T-helper 17 cell (primary cell): ENCODE measurements at places on chromosomes 7 and 10. TPM values are rescaled to one million over a fixed set of nuclear protein-coding genes. Genes with fewer than 3 reads are reported as not detected.

DNA sequence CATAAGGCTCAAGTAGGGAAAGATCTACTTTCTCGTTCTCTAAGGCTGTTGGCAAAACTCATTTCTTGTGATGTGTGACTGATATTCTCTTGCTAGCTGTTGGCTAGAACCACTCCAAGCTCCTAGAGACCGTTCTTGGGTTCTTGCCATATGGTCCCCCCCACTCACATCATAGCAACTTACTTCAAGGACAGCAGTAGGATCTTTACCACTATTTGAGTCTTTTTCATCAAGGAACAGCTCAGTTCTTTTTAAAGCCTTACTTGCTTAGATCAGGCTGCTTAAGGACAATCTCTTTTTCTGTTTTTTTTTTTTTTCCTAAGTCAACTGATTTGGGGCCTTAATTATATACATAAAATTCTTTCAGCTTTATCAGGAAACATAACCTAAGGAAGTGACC is 251.1 kb downstream of the GPR37 start:
- no peak overlapping the region for H3K27ac ChIP-seq
- H3K4me3 ChIP-seq, result no peak overlapping the region
- H3K36me3 ChIP-seq, result no peaks in the 10 kb centered on the region
- DNase-seq, result no peak

- peak within 1 kb of the TSS; percentile 48 for H3K27ac ChIP-seq
- peaks cover 4% of the 10 kb centered on the region for H3K4me1 ChIP-seq
- peaks cover 52% of the 10 kb centered on the region for H3K27me3 ChIP-seq
These were observed at the start of gene SPAG6 for GRCh38 chr10:22345301-22346095. Gene SPAG6 (plus strand): TSS chr10:22345496. CDS start chr10:22345612, 116 bp downstream.

DNA sequence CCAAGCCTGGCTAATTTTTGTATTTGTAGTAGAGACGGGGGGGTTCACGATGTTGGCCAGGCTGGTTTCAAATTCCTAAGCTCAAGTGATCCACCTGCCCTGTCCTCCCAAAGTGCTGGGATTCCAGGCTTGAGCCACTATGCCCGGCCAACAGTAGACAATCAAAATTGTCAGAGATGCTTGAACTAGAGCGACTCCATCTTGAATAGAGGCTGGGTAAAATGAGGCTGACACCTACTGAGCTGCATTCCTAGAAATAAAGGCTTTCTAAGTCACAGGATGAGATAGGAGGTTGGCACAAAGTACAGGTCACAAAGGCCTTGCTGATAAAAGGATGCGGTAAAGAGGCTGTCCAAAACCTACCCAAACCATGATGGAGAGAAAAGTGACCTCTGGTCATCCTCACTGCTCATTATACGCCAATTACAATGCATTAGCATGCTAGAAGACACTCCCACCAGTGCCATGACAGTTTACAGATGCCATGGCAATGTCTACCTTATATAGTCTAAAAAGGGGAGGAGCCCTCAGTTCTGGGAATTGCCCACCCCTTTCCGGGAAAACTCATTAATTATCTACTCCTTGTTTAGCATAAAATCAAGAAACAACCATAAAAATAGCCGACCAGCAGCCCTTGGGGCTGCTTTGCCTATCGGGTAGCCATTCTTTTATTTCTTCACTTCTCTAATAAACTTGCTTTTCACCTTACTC is 134.5 kb downstream of the BAMBI start:
- H3K36me3 ChIP-seq, result peaks cover 3% of the 10 kb centered on the region
- peaks cover 3% of the 10 kb centered on the region for H3K4me1 ChIP-seq
- no peak overlapping the region for H3K4me3 ChIP-seq
- no peak for DNase-seq
- H3K27me3 ChIP-seq, result peaks cover 52% of the 10 kb centered on the region

GRCh38 chr7:144859739-144860138 is 23.9 kb upstream of the TPK1 start:
- no peak overlapping the region for H3K27ac ChIP-seq
- H3K4me3 ChIP-seq, result no peak overlapping the region
- H3K36me3 ChIP-seq, result peaks cover 2% of the 10 kb centered on the region
- DNase-seq, result no peak

DNAH11 gene
- total RNA-seq, result 0.97 TPM

NAT16 gene
- total RNA-seq, result not detected

TMEM229A gene
- not detected for total RNA-seq

RNLS gene
- total RNA-seq, result 4.6 TPM
